ENCODE measurements at places on chromosomes 2 and 18.
A peak's percentile ranks its signal among the peaks of the same experiment; 100 is the strongest.

- DNase-seq, result no peak
Observed at GRCh38 chr2:177930916-177931315, 141.7 kb downstream of the PDE11A start.

GRCh38 chr2:204112084-204112770, 175.7 kb downstream of the ICOS start:
- DNase-seq, result no peak

- DNase-seq, result no peak
Observed at GRCh38 chr2:217972490-217972889, 30.3 kb downstream of the TNS1 start.

GRCh38 chr18:35494251-35495220, 3.2 kb downstream of the INO80C start:
- no peak for DNase-seq

- peak; percentile 58 for DNase-seq
Observed at GRCh38 chr18:55096263-55096951, 137.1 kb upstream of the CCDC68 start.

DNA sequence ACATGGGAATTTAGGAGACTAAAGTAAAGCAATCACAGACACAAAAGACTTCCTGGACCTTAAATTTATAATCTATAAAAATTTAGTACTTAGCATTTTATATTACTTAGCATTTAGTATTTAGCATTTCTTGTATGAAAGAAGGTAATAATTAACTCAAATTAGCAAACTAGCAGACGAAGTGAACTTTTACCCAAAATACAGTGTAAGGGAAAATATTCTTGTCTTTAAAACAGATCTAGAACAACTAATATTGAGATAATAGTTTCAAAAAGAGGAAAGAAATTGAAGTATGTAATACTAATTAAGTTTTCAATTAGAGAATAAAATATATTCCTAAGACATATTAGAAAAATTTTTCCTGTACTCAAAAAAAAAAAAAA, 134.5 kb upstream of the ZNF804A start:
- DNase-seq, result no peak
